ENCODE measurements at places on chromosomes 3 and 15.
A peak's percentile ranks its signal among the peaks of the same experiment; 100 is the strongest.

DNA sequence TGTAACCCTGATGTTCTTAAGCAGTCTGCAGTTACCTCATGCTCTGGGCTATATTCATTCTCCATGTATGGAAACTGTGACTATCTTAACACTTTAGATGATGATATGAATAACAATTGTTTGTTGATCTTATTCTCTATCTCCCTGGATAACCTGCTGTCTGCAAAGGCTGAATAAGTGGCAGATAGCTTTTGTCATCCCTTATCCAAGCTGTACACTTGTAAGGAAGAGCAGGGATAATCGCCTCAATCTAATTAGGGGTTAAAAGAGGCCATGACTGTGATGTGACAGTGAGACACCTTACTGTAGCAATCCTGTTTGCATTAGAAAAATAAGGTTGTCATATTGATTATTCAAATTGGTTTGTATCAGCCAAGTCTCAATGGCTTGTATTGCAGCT, 123.9 kb downstream of the RSRC1 start:
- DNase-seq: no peak

- no peak for DNase-seq
Observed at GRCh38 chr3:194306109-194306686, 44.9 kb downstream of the CPN2 start.

DNA sequence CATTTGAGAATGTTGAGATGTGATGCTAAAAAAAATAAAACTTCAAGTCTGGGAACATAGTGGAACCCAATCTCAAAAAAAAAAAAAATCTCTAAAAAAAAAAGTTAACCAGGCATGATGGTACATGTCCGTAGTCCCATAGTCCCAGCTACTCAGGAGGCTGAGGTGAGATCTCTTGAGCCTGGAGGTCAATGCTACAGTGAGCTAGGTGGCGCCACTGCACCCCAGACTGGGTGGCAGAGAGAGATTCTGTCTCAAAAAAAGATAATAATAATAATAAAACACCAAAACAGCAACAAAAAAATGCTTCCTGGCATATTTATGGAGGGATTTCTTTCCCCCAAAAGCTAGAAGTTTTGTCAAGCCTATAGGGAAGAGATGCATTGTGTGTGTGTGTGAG, 361.6 kb downstream of the ROBO1 start:
- peak; percentile 19 for DNase-seq

DNA sequence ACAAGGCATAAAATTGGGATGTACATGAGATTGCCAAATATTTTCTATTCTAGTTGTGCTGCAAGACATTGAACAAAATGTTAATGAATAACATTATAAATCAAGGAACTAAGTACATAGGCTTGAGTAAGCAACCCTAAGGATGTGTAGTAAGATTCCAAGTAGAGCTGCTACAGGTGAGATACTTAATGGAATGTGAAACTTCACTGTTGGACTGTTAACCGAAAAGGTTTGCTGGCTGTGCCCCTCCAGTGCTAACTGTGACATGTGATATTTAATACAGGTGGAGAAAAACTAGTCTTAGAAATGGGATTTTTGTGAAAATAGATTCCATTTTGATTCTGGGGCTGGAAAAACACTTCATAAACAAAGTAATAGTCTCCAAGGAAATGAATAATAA, 52.4 kb downstream of the TSC22D2 start:
- DNase-seq: no peak

DNA sequence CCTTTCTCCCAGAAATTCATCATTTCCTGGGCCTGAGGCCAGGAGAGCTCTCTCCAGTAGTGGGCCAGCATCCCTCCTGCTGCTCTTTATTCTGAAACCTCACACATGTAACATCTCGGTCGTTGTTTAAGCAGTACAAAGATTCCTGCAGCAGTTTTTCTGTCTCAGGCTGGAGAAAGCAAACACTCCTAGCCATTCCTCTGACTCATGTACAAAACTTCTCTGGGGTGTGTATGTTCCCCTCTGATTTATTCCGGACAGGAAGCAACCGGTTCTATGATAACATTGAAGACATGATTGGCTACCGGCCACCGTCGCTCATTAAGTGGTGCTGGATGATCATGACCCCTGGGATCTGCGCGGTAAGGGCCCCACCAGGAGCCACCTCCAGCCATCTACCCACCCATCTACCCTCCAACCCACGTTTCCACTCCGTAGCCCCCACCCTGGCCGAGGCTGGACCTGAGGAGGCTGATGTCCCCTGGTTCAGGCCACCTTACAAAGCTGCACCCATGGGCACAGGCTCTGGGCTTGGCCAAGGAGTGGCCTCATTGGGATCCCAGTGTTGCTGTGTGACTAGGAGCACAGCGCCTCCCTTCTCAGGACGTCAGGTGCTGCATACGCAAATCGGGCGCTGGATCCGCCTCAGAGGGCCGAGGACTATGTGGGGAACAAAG, 58.6 kb upstream of the SLC6A1 start:
- peak; percentile 75 for DNase-seq

GRCh38 chr3:8529738-8530525, 28.3 kb downstream of the LMCD1 start:
- peak; percentile 21 for DNase-seq

- peak; percentile 68 for DNase-seq
Observed at GRCh38 chr15:70036585-70037291, 61.0 kb downstream of the TLE3 start.

DNA sequence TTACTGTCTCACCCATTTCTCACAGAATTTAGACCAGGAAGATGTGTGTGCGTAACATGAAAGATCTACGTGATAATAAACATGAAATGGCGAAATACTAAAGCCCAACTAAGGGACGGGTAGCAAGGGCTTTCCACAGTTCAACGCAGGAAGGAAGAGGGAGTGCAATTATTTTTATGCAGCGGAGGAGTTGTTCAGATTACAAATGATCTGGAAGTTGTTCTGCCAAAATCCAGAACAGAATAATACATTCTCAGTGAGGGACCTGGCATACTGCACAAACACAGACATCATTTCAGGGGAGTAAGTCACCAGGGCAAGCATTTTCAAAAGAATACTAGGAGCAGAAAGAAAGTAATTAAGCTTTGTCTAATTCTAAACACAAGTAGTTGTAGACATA, 133.6 kb upstream of the RAP2B start:
- DNase-seq: no peak

- no peak for DNase-seq
Observed at GRCh38 chr3:40653878-40654277, 129.1 kb downstream of the ZNF621 start.

GRCh38 chr3:23915537-23916108, 1.2 kb downstream of the NKIRAS1 start:
- DNase-seq: no peak

DNA sequence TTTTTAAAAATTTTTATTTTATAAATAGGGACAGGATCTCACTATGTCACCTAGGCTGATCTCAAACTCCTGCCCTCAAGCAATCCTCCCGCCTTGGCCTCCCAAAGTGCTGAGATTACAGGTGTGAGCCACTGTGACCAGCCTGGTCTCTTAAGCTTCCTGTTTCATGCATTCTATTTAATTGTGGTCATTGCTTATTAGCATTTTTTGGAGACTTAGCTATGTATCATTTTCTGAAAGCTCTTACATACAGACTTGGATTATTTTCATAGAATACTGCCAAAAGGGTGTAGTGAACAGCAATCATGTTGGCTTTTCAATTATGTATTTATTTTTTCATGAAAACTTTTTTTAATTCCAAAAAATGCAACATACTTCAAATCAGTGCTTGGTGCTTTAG, 51.5 kb upstream of the DCUN1D1 start:
- DNase-seq: no peak
